ENCODE measurements at places on chromosomes 3 and 15. TPM values are rescaled to one million over a fixed set of nuclear protein-coding genes. Genes with fewer than 3 reads are reported as not detected.

GOLGA8Q gene
- total RNA-seq, result 0.25 TPM

THBS1 gene
- total RNA-seq, result 34.1 TPM

TUSC7 gene
- total RNA-seq, result not detected

ZMYND10 gene
- 1.1 TPM for total RNA-seq

STX19 gene
- total RNA-seq, result not detected

MKRN3 gene
- 3.3 TPM for total RNA-seq
